ENCODE measurements at places on chromosomes 4 and X.

GRCh38 chrX:12411831-12412230 lies 273.6 kb downstream of the FRMPD4 start:
- no peak for DNase-seq

DNA sequence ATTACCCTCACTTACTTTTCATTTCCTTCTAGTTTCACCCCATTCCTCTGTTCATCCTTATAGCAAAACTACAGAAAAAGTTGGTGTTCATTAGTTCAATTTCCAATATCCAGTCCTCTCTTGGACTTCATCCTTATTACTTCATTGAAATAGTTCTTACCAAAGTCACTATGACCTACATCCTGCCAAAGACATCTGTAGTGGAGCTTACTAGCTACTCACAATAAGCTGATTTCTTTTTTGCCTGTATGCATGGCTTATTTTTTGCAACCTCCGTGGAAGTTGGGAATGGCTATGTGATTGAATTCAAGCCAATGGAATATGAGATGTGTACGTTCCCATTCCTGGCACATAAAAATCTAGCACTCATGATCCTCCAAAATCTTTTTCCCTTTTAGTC lies 4.6 kb upstream of the CDKL2 start:
- no peak for DNase-seq

DNA sequence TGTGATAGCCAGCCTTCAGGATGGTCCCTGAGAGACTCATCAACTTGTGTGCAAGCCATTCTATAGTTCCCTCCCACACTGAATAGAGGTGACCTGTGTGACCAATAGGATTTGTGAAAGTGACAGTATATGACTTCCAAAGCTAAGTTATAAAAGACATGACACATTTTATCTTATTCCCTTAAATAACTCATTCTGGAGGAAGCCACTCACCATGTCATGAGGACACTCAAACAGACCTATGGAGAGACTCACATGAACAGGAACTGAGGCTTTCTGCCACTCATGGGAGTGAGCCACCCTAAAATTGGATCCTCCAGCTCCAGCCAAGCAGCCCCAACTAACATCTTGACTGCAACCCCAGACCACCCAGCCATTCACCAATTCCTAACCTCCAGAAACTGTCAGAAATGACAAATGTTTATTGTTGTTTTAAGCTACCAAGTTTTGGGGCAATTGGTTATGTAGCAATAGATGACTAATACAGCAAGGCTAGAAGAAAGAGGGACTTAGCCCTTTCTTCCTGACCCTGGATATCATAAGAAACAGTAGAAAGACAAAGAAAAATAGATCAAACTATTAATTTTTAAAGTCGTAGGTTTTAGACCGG lies 9.0 kb upstream of the CHIC2 start:
- DNase-seq = no peak

DNA sequence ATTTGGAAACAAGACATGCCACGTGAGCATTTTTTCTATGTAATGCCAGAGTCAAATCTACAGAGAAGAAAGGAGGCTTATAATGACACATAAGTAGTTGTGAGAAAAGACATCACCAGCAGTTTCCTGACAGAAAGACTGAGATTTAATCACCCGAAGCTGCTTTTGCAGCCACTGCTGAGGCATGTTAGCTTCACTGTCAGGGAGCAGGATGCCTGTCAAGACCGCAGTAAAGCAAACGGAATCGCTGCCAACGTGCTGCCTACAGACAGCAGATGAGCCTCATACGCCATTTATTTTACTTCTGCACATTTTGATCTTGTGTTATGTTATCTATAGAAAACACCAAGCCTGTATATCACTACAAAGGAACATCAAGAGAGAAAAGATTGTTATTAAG lies 68.7 kb upstream of the NDST3 start:
- no peak for DNase-seq

GRCh38 chr4:133160853-133161252 lies 11.8 kb downstream of the PCDH10 start:
- DNase-seq = no peak

- DNase-seq = no peak
Observed at GRCh38 chr4:54226404-54227255, 2.5 kb upstream of the PDGFRA start.

DNA sequence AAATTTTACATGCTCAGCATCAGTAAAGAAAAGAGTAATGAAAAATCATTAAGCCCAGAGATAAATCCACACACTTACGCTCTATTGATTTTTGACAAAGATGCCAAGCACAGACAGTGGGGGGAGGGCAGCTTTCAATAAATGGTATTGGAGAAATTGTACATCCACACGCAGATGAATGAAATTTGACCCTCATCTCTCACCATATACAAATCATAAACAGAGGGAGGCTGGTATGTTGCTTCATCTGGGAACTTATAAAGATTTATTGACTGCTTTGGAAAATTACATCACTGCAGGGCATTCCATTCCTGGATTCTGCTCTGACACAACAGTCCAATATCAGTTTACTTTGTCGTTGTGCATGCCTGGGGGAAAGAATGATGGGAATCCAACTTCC lies 58.4 kb upstream of the XAGE1A start:
- DNase-seq = no peak

DNA sequence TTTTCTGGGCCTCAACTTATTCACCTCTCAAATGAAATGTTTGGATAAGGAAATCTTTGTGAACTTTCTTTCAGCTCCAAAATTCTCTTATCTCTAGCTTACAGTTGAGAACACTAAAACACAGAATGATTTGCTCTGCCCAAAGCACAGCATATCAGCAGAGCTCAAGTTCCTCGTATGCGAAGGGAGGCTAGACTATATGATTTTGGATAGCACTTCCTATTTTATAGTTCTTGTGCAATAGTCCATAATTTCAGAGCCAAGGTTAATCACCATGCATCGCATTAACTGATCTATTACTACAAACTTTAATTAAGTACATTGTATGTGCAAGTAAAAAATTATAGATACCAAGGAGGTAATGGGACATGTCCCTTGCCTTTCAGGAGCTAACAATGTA lies 27.0 kb upstream of the KLHL13 start:
- DNase-seq = no peak

GRCh38 chr4:150867148-150867547 lies 147.9 kb downstream of the LRBA start:
- DNase-seq = peak; percentile 85

- DNase-seq = no peak
Observed at GRCh38 chr4:125838924-125839323, 524.2 kb downstream of the FAT4 start.

- no peak for DNase-seq
Observed at GRCh38 chr4:152190907-152191306, 345.0 kb downstream of the FBXW7 start.

- DNase-seq = no peak
Observed at GRCh38 chr4:34893382-34893781, 1350.9 kb downstream of the ARAP2 start.

GRCh38 chr4:37051866-37052265 lies 192.7 kb upstream of the NWD2 start:
- DNase-seq = no peak

GRCh38 chr4:145280541-145280940 lies 100.2 kb upstream of the OTUD4 start:
- DNase-seq = no peak

GRCh38 chr4:2861631-2862436 lies 18.2 kb downstream of the ADD1 start:
- DNase-seq = no peak

GRCh38 chr4:89109841-89110540 lies 1.3 kb upstream of the TIGD2 start:
- no peak for DNase-seq

GRCh38 chrX:115030625-115031024 lies 13.2 kb upstream of the IL13RA2 start:
- DNase-seq = no peak

DNA sequence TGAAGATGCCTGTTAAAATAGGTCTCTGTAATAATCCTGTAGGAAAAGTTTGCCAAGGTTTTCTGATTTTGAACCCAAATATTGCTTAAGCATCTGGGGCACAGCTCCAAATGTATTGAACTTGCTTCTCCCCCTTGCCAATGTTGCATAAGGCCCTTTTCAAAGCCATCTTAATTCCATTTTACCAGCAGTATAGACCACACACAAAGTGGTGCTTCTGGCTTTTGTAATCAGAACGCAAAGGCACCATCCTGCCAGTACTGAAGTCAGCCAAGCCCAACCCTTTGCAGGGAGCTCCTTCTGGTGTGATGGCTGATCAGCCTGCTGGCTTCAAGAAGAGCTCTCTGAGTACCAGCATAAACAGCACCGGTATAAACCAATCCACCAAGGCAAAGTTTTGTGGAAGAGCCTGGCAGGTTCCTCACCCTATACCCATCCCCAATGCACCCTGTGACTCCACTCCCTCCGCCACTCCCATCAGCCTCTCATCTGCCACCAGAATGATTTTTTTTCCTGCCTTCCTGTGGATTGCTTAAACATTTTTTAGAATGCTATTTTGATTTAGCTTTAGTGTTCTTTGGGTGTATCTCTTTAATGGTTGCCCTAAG lies 39.2 kb upstream of the USP9X start:
- no peak for DNase-seq

DNA sequence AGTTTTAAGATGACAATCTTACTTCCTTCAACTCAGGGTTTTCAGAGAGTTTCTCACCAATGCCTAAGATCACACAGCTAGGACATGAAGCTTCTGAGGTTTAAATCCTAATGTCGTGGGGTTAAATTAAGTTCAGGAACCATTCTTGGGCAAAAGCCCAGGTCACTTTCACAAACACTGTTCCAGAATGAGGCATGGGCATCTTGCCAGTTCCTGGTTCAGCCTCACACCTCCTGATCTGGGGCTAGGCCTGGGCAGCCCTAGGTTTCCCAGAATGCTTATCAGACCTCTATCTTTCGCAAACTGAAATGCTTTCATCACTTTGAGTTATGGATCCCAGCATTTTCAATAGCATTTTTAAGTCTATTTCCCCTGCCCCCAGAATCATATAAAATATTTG lies 224.8 kb upstream of the EDA2R start:
- DNase-seq = no peak

DNA sequence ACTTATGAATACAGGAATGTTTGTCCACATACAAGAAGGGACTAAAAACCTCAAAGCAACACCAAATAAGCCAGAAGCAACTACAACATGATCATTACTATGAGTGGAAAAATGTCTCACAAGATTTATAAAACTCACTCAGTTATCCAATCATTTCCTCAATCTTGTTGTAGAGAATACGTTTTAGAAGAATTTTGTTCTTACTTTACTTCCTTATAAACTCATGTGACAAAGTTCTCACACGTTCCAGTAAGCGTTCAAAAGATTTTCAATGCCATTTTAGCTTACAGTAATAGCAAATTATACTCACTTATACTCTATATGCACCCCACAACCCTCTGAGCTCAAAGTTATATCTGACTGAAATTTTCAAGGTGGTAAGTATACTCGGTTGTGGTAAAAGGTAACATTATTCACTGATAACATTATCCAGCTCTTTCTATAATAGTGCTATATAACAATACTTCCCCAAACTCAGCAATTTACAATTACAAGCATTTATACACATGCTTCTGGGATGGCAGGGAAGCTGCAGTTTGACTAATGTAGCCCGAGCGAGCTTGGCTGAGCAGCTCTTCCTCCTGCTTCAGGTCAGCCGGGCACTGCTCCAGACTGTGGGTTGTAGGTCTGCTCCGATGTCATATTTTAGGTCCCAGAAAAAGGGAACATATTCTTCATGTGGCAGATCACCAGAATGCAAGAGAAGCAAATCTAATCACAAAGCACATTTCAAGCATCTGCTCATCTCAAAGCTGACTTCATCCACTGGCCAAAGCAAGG lies 226.3 kb downstream of the RCHY1 start:
- no peak for DNase-seq

DNA sequence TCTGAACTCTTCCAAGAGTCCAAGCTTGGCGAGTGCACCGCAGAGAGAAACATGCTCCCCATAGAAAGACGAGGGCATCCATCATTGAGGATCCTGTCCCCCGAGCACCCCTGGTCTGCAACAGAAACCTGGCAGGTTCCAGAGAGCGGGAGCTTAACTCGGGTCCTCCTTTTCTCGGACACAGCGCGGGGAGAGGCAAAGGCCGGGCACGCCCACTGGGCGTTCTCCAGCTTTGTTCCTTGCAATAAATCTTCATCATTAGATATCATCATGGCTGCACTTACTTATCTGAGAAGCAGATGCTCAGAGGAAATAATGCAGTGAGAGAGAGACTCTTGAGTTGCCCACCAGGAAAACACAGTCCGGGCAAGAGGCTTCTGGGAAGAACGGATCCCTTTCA lies 90.1 kb upstream of the PSAPL1 start:
- DNase-seq = no peak

DNA sequence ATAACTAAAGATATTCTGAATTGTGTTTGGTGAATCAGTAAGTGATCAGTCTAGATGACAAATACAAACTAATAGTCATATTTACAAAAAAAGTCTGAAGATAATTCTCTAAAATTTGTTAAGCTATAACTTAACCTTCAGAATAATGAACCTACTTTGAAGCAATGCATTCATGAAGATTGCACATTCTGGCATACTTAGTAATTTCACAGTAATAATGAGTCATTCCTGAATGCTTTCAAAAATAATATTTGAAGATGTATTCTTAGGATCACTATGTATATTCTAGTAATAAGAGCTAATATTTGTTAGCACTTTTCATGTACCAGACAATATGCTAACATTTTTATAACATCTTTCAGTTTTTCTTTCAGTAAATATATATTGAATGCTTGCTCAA lies 756.7 kb upstream of the SLIT2 start:
- no peak for DNase-seq

Measured in CD4-positive, alpha-beta T cell treated with Interleukin-4 for 4 hours (primary cell).